Epithelial cell of esophagus (primary cell): ENCODE measurements at places on chromosomes 4 and X.

DNA sequence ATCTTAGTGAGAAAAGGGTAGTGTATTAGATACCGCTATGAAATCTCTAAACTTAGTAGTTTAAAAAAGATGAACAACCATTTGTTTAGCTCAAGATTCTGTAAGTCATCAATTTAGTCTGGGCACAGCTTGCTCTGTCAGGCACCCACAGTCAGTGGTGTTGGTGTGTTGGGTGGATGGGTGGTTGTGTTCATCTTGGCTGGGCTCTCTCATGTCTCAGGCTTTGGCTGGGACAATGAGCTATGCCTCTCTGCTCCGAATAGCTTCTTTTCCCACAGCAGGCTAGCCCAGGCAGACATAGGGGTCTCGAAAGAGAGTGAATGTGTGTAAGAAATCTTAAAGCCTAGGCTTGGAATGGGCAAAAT is 127.0 kb upstream of the GATB start:
- no peak for DNase-seq

GRCh38 chr4:30181512-30181911 is 538.7 kb upstream of the PCDH7 start:
- no peak for DNase-seq

DNA sequence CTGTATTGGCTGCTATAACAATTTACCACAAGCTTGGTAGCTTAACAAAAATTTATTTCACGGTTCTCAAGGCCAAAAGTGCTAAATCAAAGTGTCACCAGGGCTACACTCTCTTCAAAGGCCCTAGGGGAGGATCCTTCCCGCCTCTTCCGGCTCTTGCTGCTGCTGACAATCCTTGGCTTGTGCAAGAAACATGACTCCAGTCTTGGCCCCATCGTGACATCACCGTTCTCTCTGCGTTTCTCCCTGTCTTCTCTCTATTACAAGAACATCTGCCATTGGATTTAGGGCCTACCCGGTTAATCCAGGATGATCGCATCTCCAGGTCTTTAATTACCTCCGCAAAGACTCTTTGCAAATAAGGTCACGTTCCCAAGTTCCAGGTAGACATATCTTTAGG is 10.4 kb upstream of the CLCN4 start:
- DNase-seq: no peak

DNA sequence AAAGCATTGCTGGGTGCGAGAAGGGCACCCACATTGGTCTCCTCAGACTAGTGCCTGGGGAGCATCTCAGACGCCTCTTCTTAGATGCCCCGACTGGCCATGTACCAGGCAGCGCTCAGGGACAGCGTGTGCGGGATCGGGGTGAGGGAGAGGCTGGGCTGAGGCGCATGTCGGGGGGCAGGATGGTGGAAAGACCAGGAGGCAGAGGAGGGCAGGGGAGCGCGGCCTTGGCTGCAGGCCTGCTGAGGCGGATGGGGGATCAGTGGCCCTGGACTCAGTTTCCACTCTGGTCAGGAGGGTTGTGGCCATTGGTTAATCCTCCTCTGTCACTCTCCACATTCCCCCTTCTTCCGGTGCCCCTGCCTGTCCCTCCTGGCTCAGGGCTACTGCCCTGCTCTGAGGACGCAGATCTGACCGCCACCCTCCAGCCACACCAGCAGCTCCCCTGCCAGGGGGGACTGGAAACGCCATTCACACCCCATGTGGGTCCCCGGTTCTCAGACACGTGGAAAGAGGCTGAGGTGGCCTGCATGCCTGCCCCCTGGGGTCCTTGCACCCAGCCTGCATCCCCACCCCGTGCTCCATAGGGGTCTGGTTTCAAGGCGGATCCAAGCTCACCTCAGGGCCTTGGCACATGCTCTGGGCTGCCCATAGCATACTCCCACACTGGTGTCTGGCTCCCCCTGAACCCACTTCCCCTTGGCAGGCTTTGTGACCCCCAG is 105.9 kb downstream of the CPZ start:
- DNase-seq: no peak

DNA sequence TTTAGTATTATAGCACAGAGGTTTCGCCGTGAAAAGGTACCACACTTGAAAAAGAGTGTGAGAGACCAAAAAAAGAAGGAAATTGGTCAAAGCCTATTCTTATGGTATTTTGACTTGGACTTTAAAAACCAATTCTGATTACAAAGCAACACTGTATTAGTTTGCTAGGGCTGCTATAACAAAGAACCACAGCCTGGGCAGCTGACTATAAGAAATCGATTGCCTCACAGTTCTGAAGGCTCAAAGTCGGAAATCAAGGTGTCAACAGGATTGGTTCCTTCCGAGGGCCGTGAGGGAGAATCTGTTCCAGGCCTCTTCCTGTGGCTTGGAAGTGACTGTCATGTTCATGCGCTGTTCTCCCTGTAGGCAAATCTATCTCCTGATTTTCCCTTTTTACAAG is 17.9 kb downstream of the DAPP1 start:
- no peak for DNase-seq

- no peak for DNase-seq
Observed at GRCh38 chr4:5157791-5158770, 106.8 kb downstream of the STK32B start.

- DNase-seq: peak; percentile 58
Observed at GRCh38 chr4:147590249-147590920, 26.8 kb upstream of the TMEM184C start.

GRCh38 chr4:41887821-41888686 is 47.2 kb upstream of the TMEM33 start:
- peak; percentile 61 for DNase-seq

- DNase-seq: no peak
Observed at GRCh38 chr4:7429069-7429416, 5.7 kb downstream of the PSAPL1 start.

DNA sequence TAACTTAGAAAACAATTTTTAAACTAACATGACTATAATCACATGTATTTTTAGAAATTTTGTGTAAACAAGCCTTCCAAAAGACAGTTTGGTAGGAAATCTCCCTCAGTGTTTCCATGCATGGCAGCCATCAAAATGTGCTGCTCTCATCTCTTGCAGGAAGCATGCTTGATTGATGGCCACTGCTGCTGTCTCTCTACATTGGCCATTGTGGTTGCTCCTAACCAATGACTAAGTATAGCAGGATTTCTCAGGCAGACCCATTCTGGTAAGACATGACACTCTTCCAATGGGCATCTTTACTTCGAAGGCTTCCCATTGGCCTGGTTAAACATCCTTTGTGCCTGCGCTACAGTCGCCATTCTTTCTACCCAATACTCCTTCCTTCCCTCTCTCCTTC is 78.9 kb upstream of the GUCY1A1 start:
- no peak for DNase-seq

DNA sequence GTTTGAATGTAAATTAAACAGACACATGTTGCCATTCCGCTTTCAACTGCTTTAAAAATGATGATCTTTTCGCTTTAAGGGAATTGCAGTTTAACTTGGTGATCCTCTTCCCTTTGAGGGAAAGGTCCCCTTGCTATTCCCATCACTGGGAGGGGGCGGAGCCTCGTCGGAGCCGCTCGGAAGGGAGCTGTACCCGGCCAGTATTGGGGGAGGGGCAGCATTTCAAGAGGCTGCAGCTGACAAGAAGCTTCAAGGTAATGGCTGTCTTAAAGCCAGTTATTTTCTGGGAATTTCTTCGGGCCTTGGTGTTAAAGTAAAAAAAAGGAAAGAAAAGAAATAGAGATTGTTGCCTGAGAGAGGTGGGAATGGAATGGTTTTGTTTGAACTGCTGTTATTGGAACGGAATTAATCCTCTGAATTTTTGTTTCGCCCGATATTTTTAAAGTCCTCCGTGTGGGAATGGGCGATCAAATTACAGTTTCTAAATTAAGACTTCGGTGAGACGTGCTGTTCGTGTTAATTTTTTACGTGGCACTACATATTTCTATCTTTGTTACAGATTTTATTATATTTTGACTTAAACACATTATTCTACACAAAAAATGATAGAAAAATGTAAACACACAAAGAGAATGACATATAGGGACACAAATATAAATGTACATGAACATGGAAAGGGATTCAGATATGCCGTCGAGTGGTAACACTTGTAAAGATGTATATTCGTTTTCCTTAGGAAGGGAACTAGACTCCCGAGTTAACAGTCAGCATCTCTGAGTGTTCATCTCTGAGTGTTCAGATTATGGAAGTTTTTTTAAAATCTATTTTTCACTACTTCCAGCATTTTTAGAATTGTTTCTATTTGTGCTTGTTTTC is 9.2 kb downstream of the PWWP3B start:
- DNase-seq: peak; percentile 17

DNA sequence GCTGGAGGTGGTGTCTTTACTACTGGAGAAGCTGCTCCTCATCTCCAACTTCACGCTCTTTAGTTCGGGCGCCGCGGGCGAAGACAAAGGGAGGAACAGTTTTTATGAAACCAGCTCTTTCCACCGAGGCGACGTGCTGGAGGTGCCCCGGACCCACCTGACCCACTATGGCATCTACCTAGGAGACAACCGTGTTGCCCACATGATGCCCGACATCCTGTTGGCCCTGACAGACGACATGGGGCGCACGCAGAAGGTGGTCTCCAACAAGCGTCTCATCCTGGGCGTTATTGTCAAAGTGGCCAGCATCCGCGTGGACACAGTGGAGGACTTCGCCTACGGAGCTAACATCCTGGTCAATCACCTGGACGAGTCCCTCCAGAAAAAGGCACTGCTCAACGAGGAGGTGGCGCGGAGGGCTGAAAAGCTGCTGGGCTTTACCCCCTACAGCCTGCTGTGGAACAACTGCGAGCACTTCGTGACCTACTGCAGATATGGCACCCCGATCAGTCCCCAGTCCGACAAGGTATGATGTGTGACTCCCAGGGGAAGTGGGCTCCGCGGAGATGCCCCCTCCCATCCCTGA is 634 bp downstream of the LRAT start:
- DNase-seq: no peak

DNA sequence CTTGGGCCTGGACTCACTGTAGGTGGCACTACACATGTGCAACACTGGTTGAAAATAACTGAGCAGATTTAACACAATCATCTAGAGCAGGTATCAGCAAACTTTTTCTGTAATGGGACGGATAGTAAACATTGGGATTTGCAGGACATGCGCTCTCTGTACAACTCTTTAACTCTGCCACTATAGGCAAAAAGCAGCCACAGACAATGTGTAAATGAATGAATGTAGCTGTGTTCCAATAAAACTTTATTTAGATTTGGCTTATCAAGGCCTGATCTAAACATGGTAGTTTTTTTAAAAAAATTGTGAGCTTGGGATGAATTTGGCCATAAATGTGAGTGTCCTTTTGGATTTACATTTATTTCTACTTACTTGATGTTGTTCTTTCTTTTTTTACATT is 407.3 kb downstream of the FAT4 start:
- DNase-seq: no peak

DNA sequence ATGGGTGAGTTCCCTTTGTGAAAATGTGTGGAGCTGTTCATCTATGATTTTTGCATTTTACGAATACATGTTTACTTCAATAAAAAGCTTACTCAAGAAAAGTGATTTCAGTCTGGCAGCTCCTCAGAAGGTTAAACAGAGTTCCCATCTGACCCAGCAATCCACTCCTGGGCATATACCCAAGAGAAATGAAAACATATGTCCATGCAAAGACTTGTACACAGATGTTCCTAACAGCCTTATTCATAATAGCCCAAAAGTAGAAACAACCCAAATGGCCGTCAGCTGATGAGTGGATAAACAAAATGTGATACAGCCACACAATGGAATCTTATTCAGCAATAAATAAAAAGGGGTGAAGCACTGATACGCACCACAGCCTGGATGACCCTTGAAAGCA is 20.8 kb downstream of the CLCN4 start:
- DNase-seq: no peak

- no peak for DNase-seq
Observed at GRCh38 chr4:153555730-153556434, 89.7 kb downstream of the TMEM131L start.

DNA sequence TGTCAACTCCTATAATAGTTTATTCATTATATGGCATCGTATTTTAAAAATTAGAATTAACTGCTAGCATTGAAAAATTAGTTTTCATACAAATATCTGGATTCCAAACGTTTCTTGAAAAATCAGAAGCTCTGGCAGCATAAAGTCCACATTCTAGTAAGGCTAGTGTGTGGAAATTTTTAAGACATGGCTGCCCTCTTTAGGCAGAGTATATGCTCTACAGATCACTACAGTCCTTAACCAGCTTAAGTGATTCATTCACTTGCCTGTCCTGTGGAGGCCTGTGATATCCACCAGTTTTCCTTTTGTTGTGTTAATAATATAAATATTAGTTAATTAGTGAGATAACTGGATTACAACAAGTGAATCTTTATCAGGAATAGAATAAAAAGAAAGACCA is 287.2 kb downstream of the OPHN1 start:
- peak; percentile 58 for DNase-seq

DNA sequence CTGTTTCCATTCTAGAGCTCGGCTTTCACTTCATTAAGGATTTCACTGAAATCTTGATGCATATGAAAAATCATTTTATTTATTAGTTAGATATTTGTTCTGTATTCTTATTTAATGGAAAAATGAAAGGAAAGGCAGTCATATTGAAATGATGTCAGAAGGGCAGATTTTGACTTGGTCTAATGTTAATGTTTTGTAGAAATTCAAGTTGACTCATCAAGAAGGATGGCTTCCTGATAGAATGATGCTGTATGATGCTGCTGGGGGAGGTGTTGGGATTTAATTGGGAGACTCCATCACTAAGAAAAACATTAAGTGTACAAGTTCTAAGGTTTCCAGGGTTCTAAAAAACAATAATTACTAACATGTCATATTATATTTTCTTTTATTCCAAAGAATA is 204.8 kb downstream of the PDGFC start:
- no peak for DNase-seq

- no peak for DNase-seq
Observed at GRCh38 chr4:62144431-62144830, 944.3 kb downstream of the ADGRL3 start.

DNA sequence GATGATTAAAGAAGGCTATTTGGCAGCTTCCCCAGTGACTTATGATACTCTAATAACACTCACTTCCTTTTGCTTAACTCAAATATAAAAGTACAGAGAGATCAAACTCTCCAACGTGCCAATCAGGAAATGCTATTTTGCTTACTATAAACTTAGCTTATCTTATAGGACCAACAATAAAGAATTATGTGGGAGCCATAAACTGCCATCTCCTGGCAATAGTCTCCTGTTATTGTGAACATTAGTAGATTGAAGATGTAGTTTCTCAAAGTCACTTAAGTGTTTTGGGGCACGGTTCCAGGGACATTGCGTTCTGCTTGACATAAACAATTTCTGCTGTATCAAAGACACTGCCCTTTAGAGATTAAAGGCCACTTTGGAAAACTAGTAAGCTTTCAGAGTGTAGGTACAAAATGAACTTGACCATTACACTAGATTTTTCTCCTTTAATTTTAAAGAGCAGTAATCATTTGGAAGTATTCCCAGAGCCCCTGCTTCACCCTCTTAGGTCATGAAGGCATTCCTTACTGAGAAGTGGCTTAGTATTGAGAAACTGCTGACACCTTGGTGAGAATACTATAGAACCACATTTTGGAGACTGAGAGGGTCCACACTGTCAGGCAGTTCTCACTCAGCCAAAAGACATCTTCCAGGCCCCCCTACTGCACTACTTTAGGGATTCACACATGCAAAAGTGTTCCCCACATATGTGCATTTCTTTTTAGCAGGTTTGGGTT is 51.9 kb downstream of the MAOA start:
- DNase-seq: no peak
